ENCODE measurements at places on chromosomes 4 and X.

- no peak for DNase-seq
Measured at GRCh38 chr4:60619531-60620305, 580.4 kb upstream of the ADGRL3 start.

DNA sequence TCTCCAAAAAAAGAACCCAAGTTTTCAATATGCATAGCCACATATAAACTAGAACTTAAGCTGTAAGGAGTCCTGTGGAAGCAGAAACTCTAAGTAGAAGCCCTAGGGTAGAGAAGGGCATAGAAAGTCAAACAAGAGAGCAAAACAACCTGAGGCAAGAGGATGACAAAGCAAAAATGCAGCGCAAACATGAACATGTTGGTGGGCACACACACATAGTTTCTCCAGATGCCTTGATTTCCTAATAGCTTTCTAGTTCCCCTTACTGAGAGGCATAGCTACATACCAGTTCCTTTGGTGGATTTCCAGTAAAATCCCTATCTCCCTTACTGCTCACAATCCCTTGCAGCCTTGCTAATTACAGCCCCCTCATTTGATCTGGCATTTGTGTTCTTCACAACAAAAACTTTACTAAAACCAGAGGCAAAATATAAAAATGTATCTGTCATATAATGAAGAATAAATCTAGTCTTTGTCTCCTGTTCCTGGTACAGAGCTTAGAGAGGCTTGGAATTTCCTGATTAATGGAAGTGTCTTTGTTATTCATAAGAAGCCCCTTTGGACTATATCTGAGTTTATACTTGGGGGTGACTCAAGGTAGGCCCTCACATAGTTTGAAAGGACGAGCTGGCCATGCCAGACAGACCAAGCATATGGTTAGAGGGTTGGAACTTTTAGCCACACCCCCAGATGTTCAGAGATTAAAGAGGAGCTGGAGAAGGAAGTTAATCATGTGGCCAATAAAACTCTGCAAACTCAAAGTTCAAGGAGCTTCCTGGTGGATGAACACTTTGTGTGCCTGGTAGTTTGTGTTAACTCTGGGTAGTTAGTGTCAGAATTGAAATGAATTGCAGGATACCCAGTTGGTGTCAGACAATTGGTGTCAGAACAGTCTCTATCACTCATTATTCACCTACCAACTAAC, 52.7 kb upstream of the ZCCHC13 start:
- no peak for DNase-seq

GRCh38 chr4:82779032-82779431, 19.6 kb downstream of the SCD5 start:
- DNase-seq: no peak

- no peak for DNase-seq
Measured at GRCh38 chr4:52555356-52555716, 103.8 kb downstream of the USP46 start.

DNA sequence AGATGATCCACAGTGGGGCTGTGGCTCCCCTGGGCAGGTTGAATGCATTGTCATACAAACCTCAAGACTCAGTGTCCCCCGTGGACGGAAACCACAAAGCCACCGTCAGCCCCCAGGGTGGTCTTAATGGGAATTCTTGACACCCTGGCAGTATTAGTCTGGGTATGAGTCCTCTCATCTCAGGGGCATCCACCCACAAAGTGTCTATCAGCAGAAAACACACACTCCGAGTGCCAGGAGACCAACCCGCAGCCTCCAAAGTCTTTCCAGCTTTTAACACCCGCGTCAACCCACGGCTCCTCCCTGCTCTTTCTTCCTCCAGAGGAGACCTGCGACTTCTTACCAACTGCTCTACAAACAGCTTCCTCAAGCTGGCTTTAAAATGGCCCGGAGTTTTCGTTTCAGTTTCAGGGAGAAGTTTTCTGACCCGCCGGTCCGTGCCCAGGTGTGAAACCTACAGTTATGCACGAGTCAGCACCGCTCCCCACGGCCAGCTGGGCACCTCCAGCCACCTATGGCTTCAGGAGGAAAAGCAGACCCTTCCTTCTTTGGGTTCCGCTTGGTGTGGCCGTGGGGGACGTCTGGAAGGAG, 14.4 kb upstream of the ASMTL start:
- peak; percentile 1 for DNase-seq

DNA sequence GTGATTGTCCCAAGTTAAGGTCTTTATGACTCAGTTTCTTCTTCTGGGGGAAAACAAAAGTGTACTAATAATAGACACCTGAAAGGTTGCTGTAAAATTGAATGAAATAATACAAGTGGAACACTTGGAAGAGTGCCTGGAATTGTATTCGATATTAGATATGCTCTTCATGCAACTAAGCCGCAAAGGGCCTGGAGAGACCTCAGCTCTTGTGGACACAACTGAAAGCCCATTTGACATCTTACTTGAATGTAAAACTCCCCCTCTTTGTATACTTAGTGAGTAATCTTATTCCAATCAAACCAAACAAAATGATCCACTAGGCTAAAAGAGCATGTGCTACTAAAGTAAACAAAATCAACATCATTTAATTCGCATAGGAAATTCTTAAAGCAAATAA, 511 bp upstream of the MAP9 start:
- no peak for DNase-seq

GRCh38 chr4:3316146-3316545, 23.3 kb downstream of the RGS12 start:
- no peak for DNase-seq

GRCh38 chr4:106585915-106586349, 217.4 kb upstream of the GIMD1 start:
- no peak for DNase-seq

GRCh38 chr4:118918388-118918787, 29.7 kb downstream of the SYNPO2 start:
- DNase-seq: no peak

- no peak for DNase-seq
Measured at GRCh38 chr4:139060591-139060990, 45.0 kb downstream of the NOCT start.

- no peak for DNase-seq
Measured at GRCh38 chr4:106266201-106266600, 49.8 kb downstream of the TBCK start.

GRCh38 chrX:84123585-84123984, 64.4 kb downstream of the RPS6KA6 start:
- no peak for DNase-seq

DNA sequence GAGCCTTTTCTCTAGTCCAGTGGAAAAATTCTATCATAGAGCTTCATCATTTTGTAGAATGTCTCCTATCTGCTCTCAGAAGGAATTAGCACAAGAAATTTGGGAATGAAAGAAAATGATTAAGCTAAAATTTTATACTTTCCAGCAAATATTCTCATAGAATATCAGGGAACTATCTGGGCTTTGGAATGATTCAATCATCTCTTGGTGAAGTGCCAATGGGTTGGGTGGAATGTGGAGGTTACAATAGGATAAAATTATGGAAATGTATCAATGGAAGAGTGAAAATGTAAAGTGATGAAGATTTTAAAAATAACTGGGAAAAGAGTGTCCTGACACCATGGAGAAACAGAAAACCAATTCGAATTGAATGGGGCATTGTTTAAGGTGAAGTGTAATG, 119.0 kb upstream of the MID1 start:
- no peak for DNase-seq

- DNase-seq: no peak
Measured at GRCh38 chrX:110182362-110182761, 135.5 kb downstream of the AMMECR1 start.

GRCh38 chr4:109041463-109042360, 260.7 kb downstream of the COL25A1 start:
- no peak for DNase-seq

GRCh38 chrX:138128027-138128671, 562.2 kb downstream of the ZIC3 start:
- DNase-seq: no peak

- DNase-seq: no peak
Measured at GRCh38 chrX:150081076-150081475, 142.8 kb upstream of the EOLA2 start.

GRCh38 chrX:115690511-115691216, 129.7 kb downstream of the PLS3 start:
- DNase-seq: no peak

DNA sequence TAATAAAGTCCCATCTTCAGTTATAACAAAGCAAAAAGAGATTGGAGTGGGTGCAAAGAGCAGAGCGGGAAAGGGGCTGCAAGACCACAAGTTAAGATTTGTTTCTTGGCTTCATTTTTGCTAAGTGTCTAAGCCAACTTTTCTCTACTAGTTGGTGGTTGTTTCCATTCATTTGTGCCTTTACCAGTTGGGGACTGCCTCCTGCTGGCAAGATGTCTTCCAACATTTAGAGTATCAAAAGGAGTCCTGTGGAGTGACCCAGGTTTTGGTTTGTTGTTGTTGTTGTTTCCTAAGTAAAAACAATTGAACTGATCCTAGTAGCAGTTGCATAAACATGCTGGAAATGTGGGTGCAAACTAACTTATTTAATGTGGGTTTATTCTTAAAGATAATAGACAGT, 121.1 kb downstream of the SPATA18 start:
- no peak for DNase-seq

GRCh38 chrX:150225266-150225665, 137.9 kb upstream of the MAMLD1 start:
- no peak for DNase-seq

- DNase-seq: no peak
Measured at GRCh38 chrX:31057691-31058090, 14.2 kb downstream of the FTHL17 start.

DNA sequence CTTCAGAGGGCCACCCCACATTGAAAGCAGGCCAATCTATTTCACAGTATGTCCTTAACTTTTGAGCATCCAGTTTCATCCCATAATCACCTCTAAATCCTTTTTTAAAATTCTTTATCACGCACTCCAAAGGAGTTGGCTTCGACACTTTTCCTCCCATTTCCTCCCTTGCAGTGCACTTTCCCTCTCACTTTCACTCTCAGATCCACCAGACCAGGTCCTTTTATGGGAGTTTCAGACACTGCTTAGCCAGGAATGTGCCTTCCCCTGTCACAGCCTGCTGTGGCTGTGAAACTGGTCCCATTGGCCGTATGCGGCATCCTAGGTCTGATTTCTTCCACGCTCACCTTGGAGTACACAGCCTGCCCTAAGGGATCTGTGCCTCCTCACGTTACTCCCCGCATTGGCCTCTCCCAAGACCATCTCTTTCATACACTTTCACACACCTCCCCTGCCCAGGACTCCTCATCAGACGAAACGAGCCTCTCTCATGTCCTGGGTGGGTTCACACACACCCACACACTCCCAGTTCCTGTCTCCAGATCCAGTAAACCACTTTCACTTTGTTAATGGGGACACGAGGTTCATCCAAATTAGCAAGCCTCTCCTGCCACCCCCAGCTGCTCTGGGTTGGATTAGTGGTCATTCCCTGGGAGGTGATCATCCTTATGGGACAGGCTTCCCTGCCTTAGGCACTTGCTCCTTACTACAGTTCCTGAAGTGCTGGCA, 10.0 kb upstream of the RHOXF2B start:
- no peak for DNase-seq

GRCh38 chr4:150385606-150386005, 196.3 kb upstream of the MAB21L2 start:
- no peak for DNase-seq

GRCh38 chr4:42197341-42197740, 44.9 kb upstream of the BEND4 start:
- no peak for DNase-seq

DNA sequence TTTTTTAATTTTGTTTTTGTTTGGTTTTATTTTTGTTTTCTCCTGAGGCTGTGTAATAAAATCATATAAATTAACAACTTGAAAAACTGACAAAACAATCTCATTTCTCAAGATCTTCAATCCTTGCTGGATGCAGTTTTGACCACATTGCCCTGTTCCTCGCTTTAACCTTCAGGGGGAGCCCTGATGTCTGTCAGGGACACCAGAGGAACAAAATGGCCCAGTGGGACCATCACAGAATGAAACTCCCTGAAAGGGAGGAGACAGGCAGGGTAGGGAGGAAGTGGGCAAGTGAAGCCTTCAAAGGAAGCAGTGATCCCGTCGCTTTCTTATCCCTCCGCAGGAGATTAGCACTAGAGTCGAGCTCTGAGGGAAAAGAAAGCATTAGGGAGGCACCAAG, 274.9 kb upstream of the LDB2 start:
- DNase-seq: no peak

- peak; percentile 72 for DNase-seq
Measured at GRCh38 chrX:154546354-154547244, at the start of gene G6PD. Gene G6PD, minus strand, starts transcription at chrX:154546846. Its CDS starts 691 bp downstream, at chrX:154546155.
